ENCODE measurements at places on chromosomes 7 and 10. TPM values are rescaled to one million over a fixed set of nuclear protein-coding genes. Genes with fewer than 3 reads are reported as not detected.

OR13A1 gene
- total RNA-seq, result not detected

ACSL5 gene
- total RNA-seq, result not detected

MSMB gene
- total RNA-seq, result not detected

CALCR gene
- total RNA-seq, result 1.9 TPM

INSYN2A gene
- not detected for total RNA-seq

TPK1 gene
- 3.1 TPM for total RNA-seq

SH2B2 gene
- total RNA-seq, result 13.4 TPM

CPA4 gene
- total RNA-seq, result 4.8 TPM

ITIH5 gene
- total RNA-seq, result 0.66 TPM

MASTL gene
- total RNA-seq, result 78.8 TPM

PIP gene
- total RNA-seq, result not detected

BLVRA gene
- total RNA-seq, result 42.8 TPM

ZNF398 gene
- total RNA-seq, result 16.4 TPM

- peak; percentile 73 for DNase-seq
Measured at GRCh38 chr10:108970016-108970415, 953.3 kb downstream of the XPNPEP1 start.

GRCh38 chr10:20276127-20276979 lies 460.1 kb downstream of the PLXDC2 start:
- peak; percentile 8 for DNase-seq

GRCh38 chr7:22195397-22196172 lies 161.4 kb downstream of the RAPGEF5 start:
- DNase-seq, result no peak

DNA sequence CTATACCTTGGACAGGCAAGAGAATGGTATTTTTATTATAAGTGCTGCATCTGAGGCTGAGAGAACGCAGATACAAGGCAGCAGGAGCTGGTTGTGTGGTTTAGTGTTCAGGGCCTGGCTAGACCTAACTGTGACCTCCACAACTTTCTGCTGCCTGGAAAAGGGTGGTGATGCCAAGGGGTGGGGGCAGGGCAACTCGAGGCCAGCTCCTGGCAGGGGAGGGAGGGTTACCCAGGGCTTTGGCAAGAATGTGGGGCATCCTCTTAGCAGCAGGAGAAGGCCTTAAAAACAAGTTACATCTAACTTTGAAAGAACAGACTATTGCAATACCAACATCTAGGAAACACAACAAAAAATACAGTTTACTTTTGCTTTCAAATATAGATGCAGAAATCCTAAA lies 13.0 kb downstream of the MXI1 start:
- DNase-seq, result no peak

DNA sequence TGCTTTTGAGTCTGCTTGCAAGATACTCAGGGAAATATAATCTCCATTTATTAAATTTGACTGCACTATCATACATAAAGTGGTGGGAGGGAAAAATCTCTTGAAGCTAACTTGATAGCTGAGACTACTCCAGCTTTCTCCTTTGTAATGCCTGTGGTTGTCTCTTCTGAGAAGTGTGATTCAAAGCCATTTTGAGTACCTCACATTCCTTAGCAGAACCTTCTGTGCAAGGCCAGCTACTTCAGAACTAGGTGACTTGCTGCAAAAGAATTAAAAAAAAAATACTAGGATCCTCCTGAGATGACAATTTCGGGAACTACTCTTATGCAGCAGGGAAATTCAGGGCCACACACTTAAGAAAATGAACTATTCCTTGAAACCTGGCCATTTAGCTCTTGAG lies 294.8 kb downstream of the MDFIC start:
- DNase-seq, result no peak

DNA sequence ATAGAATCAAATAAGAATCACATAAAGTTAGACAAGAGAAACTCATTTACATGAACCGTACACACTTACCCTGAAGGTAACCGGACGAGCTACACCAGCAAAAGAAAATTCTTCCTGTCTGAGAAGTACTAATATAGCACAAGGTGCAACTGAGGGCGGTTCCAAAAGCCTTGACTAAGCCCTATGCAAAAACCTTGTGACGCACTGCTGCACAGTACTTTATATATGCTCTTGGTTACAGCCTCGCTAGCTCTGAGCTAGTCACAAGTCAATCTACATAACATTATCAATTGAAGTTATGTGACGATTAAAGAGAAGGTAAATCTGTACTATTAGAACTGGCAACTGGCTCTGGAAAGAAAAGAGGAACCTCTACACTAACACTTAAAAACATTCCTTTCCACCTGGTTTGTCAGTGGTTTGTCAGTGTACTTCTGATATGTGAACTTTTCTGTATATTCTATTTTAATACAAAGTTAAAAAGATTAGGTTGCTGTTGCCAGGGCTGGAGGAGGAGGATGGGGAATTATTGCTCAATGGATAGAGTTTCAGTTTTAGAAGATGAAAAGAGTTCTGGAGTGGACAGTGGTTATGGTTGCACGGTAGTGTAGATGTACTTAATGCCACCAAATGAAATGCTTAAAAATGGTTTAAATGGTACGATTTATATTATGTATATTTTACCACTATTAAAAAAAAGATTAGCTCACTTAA lies 21.6 kb downstream of the NT5C3A start:
- no peak for DNase-seq

- no peak for DNase-seq
Measured at GRCh38 chr7:137893143-137893742, 46.5 kb upstream of the DGKI start.

DNA sequence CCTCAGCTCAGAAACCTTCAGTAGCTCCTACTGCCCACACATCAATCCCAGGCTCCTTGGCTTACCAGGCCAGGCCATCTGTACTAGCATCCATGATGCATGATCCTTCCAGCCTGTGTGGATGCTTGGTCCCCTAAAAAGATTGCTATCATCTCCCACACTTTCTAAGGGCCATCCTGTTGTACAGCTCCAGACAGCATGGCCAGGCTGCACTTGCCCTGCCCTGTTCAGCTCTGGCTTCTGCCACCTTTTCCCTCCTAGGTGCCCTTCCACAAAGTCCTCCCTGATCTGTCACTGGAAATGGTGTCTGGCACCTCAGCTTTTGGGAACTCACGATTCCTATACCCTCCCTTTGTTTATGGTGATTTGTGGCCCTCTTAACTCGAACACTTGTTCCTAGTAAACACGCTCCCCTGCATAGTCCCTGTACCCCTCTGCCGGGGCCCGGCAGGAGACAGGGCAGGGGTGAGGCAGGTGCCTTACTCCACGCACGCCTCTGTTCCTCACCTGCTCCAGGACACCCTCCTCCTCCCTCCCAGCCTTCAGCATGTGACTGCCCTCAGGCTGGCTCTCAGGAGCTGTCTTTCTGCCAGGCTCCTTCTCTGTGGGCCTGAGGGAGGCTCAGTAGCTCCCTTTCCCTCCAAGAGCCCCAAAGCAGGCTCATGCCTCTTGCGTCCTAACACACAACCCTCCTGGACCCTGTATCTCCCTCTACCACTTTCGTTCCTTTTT lies 71.8 kb downstream of the CDH23 start:
- DNase-seq, result no peak

- DNase-seq, result no peak
Measured at GRCh38 chr10:11210211-11210922, 192.7 kb downstream of the CELF2 start.

DNA sequence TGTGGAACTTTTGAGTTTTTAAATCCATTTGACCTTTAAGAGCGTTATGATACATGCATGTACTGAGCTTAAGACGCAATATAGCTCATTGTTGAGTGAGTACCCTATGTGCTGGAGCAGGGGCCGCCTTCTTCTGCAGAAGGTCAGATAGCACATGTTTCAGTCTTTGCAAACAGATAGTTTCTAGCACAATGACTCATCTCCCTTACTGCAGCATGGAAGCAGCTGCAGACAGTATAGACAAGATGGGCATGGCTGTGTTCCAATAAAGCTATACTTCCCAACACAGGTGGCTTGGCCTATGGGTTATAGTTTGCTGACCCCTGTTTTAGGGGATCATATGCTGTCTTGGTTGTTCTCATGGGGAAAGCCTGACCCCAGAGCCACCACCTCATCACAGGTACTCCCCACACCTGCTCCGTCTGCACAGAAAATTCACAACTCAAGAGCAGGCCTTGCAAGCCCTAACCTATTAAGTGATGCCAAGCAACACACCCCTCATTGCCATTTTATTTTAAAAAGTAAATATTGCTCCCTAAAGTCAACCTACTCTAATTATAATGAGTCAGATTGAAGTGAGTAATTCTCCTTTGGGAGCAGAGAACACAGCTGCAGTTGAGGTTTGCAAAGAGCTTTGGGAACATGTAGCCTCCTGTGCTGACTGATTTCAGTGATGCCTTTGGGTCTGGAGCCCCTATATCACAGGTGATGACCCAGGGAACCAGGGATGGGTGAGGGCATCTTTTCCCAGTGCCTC lies 330.1 kb downstream of the PAXIP1 start:
- no peak for DNase-seq

- peak; percentile 65 for DNase-seq
Measured at GRCh38 chr10:110344622-110345021, 39.9 kb upstream of the SMNDC1 start.

- no peak for DNase-seq
Measured at GRCh38 chr10:36147529-36147928, 505.4 kb upstream of the FZD8 start.

DNA sequence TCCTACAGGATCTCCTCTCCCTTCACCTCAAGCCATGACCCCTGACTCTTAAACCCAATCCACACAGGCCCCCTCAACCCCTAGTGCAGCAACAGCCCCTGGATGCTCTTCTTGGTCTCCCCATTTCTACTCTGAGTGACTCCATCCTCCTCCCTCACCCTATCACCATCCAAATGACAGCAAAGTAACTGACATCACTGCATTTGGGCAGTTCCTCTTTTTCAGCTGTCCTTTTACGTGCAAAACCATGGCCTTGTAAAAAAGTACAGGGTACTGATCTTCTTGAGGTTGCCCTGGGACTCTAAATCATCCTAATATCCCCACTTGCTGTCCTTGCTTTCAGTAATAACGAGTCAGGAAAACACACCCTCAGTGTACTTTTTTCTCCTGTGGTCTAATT lies 454.9 kb downstream of the ADRA2A start:
- DNase-seq, result no peak
